GM12878 (cell line): ENCODE measurements at places on chromosomes 5 and 9. TPM values are rescaled to one million over a fixed set of nuclear protein-coding genes. Genes with fewer than 3 reads are reported as not detected.

The CAVIN4 gene
- 0.05 TPM in 1 of 2 replicates, not detected in the other for polyA plus RNA-seq

The LCN1 gene
- not detected in 2 replicates for polyA plus RNA-seq

The PTGR1 gene
- polyA plus RNA-seq, result 4.7 and 5.1 TPM in 2 replicates

The SLC46A2 gene
- not detected in 2 replicates for polyA plus RNA-seq

GRCh38 chr5:172943283-172943841, 15.9 kb upstream of the RPL26L1 start:
- DNase-seq, result no peak

- no peak for DNase-seq
Observed at GRCh38 chr5:2335733-2336515, 415.6 kb downstream of the IRX2 start.

DNA sequence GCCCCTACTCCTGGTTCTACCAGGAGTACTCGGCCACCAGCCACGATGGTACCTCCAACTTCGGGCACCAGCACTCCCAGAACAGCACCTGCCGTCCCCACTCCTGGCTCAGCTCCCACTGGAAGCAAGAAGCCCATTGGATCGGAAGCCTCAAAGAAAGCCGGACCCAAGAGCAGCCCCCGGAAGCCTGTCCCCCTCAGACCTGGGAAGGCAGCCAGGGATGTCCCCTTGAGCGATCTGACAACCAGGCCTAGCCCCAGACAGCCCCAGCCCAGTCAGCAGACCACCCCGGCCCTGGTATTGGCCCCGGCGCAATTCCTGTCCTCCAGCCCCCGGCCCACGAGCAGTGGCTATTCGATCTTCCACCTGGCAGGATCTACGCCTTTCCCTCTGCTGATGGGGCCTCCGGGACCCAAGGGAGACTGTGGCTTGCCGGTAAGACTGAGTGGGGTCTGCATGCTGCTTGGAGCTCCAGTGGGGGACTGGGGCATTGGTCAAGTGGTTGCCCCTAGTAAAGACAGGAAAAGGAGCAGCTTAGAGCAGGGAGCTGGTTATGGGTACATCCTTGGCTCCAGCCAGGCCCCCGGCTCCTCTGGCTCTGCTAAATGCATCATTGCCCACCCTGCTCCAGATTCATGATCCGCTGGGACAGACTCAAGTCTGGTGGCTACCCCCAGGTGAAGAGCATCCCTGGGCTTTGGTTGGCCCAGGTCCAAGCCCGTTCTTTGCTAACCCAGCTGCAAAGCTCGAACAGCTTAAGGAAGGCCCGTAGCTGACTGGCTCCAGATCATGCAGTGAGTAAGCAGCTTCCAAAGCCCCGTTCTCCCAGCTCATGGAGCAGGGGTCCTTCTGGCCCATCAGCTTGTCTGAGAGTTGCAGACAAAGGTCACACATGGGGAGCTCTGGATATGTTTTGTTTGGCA, 14.0 kb downstream of the COL27A1 start:
- DNase-seq, result no peak

GRCh38 chr9:135891027-135891631, 16.2 kb downstream of the CAMSAP1 start:
- no peak for DNase-seq

The GABRA1 gene
- polyA plus RNA-seq, result not detected in 2 replicates

- DNase-seq, result no peak
Observed at GRCh38 chr5:135356522-135357318, 42.3 kb downstream of the MACROH2A1 start.

The HRH2 gene
- polyA plus RNA-seq, result not detected in 2 replicates

The WDR38 gene
- not detected in 2 replicates for polyA plus RNA-seq

DNA sequence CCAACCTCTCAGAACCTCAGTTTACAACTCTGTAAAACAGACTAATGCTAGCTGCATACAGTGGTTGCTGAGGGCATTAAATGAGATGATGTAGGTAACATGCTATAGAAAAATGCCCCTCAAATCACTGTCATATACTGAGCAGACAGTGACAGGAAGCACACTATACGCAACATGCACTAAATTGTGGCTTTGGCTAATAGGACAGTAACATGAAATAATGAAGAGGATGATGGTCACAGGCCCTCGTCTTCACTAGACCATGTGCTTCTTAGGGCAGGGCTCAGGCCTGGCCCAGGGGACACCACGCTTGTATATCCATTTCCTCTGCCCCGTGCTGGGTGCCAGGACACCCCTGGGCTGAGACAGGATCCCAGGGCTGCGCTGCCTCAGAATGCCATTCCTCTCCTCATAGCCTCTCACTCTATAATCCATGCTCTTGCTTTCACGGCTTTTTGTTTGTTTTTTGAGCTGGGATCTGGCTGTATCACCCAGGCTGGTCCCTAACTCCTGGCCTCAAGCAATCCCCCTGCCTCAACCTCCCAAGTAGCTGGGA, 18.9 kb downstream of the CSF1R start:
- no peak for DNase-seq

GRCh38 chr5:175861337-175862130, 9.8 kb upstream of the CPLX2 start:
- no peak for DNase-seq

The PCDHB9 gene
- polyA plus RNA-seq, result 0.08 TPM in 2 replicates

GRCh38 chr9:69421908-69422801, 97.1 kb downstream of the ENTREP1 start:
- DNase-seq, result no peak

DNA sequence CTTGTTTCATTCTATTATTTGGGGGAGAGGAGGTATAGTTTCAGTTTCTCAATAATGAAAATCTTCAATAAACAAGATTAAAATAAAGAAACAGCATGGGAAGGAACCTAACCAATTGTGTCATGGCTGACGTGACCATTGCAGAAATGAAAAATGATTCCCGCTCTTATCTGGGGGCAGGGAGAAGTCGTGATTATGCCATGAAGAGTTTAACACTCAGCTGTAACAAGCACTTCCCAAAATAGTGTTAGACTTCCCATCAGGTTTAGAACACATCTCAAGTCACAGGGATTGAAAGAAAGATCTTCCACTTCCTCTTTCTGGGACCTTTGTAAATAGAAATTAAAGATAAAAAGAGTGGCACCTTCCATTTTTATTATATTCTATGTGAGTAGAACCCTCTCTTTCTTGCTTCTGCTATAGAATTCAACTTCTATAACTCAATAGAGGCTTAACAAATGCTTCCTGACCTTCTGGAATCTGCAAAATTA, 122.2 kb downstream of the TRPM6 start:
- DNase-seq, result no peak

The DHFR gene
- 75.4 and 84.8 TPM in 2 replicates for polyA plus RNA-seq

The FOXD4L3 gene
- not detected in 2 replicates for polyA plus RNA-seq

The IL9 gene
- not detected in 2 replicates for polyA plus RNA-seq

- DNase-seq, result no peak
Observed at GRCh38 chr9:71676460-71676859, 91.9 kb downstream of the CEMIP2 start.

DNA sequence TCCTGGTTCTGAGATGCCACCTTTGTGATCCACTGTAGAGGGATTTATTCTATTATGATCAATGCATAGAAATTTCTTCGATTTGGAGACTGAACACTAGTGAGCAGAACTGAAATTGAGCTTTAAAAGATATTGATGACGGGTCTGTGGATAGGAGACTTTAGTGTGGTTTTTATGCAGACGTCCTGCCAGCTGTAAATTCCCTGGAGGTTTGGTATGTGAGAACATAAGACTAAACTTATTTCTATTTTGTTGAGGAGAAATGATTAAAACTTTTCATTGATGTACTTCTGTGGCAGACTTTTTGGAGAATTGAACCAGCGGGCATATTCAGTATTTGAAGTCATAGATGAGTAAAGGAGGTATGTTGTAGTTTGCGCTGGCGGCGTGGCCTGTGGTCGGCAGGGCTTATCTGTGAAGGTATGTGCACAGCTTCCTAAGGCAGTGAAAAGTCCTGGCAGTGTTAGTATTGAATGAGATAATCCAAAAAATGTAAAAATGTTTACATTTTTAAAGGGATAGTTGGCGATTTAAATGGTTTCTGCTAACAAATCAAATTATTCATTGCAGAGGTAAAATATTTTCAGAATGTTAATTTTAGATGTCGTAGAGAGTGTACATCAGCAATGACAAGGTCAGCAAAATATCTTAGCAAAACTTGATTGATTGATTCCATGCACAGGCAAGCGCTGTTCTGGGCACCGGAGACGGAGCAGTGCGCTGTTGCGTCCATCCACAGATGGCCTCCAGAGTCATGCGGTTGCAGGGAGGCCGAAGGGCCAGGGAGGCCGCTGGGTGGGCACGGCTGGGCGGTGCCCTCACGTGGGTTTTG, 20.4 kb downstream of the TENT4A start:
- DNase-seq, result no peak

DNA sequence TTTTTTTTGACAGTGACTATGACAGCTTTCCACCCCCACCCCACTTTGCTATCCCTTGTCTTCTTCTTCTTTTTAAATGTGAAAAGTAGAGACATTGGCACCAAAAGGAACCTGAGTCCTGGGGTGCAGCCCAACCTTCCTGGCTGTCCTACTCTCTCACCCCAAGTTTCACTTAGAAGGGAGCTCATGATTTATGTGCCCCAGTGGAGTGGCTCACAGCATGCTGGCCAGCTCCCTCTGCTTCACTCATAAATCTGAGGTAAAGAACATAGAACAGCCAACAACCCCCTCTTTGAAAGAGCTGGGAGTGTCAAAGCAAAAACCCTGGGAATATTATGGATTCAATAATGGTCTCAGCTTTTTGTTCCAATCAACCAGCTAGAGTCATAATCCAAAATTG, 196.3 kb upstream of the DAPK1 start:
- DNase-seq, result no peak

- DNase-seq, result no peak
Observed at GRCh38 chr5:9500625-9501024, 45.2 kb downstream of the SEMA5A start.

GRCh38 chr5:922436-923280, 30.0 kb downstream of the TRIP13 start:
- no peak for DNase-seq

The TRIM7 gene
- 0.11 and 1.3 TPM in 2 replicates for polyA plus RNA-seq

DNA sequence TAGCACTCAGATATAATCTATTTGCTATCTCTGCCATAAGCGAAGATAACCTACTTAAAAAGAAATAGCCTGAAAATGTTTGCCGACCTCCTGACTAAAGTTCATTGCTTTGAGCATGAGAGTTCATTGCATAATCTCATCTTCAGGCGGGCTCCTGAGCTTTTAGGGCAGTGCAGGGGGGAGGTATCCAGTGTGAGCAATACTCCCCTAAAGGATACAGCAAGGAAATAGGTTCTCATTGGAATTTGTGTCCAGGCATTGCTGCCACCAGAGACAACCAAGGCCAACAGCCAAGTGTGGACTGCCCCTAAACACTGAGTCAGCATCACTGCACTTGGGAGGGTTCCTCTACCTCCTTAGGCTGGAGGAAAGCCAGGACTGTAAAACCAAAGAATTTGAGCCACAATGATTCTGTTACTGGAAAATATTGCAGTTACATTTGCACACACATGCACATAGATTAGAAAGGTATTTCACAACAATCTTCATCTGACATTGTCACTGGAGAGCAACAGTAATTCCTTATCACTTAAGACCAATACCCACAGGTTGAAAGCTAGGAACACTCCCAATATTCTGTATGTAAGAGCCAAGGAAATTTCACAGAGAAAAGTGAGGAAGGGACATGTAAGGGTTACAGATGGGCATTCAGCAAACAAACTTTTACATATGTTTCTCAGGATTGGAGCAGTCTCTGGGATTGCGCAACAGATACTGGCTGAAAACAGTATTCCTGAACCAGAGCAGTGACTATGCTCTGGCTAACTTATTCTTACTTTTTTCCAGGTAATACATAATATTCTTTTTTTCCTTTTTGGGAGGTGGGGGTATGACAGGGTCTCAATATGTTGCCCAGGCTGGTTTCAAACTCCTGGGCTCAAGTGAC, 98.6 kb upstream of the TLE1 start:
- DNase-seq, result no peak

GRCh38 chr9:132989414-132989996, 11.0 kb downstream of the GFI1B start:
- no peak for DNase-seq

DNA sequence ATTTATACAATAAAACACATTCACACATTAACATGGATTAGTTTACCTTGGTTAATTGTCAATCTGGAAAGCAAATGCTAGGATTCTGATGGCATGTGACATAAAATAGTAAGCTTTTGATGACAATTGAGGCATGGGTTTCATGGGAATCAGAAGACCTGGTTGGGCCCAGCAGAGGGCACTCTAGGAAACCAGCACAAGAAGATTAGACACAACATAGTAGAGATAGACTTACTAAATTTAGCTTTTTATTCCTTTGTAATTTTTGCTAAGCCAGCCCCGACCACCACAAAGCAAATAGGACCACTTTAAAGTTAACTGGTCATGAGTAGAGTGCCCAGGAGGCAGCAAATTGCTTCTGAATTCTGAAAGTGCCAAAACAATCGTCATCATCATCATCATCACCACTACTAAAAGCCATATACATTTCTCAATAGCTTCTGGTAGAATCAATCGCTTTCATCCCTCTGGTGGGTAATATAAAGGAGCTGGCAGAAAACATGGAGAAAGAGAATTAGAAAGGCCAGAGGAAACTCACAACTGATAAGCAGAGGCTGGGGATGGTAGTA, 163.2 kb downstream of the ARRDC3 start:
- no peak for DNase-seq

DNA sequence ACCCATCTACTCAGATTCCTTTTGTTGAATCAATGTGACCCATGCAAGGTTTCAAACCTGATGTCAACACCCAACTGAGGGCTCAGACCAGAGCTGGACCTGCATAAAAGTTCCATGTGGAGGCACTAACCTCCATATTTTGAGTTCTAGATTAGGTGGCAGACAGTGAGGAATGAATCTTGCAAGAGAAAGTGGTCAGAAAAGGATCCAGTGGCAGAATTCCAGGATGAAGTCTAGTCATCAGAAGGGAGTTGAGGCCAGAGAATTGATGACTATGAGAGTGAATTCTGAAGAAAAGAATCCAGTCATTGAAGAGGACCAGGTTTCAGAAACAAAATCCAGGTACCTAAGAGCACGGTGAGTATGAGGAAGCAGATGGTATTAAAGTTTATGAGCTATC, 205.1 kb upstream of the RGMB start:
- no peak for DNase-seq

- DNase-seq, result no peak
Observed at GRCh38 chr5:133952729-133953567, 15.5 kb downstream of the C5orf15 start.

DNA sequence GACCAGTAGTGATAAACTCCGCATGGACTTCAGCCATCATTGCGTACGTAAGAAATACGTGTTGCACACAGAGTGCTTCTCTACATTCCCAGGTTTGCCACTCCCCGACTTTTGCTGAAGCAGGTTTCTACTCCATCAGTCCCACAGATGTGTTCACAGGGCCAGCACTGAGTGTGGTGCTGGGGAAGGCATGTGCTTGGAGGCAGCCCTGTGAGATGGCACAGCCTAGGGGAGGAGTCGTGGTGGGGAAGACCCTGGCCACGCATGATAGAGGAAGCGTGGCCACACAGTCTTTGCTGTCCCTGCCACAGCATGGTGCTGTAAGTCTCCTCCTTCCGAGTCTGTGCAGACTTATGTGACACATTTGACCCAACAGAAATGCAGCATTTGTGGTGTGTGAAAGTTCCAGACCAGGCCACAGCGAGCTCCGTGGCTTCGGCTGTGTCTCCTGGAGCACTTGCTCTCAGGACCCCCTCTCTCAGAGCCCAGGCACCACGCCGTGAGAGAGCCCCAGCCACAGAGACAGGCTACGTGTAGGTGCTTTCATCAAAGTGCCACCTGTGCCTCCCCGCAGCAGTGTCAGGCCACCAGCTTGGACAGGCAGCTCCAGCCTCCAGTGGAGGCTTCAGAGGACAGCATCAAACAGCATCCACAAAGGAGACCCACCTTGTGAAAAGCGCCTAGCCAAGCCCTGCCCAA, 197.8 kb downstream of the AUH start:
- DNase-seq, result no peak
